ENCODE measurements at places on chromosomes 3 and 15.

DNA sequence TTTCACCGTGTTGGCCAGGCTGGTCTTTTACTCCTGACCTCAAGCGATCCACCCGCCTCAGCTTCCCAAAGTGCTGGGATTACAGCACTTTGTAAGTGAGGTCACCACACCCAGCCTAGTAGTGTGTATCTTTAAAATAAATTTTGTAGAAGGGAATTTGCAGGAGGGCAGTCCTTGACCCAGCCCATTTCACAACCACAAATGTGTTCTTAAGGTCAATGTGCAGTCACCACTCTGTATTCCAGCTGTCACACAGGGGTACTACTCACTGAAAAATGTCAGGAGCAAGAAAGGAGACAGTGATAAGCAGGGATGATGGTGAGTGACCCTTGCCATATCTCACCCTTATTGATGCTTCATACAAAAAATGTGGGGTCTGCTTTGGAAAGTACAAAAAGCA is 98.5 kb downstream of the FRMD5 start:
- DNase-seq, result no peak

GRCh38 chr3:179898024-179898423 is 138.7 kb downstream of the PEX5L start:
- DNase-seq, result no peak

GRCh38 chr3:107796791-107797190 is 274.0 kb downstream of the BBX start:
- no peak for DNase-seq

- no peak for DNase-seq
Measured at GRCh38 chr3:133426721-133427120, 26.9 kb downstream of the BFSP2 start.

- DNase-seq, result no peak
Measured at GRCh38 chr3:149476225-149476624, 1.7 kb downstream of the TM4SF4 start.

- no peak for DNase-seq
Measured at GRCh38 chr15:89408372-89409183, 74.0 kb upstream of the POLG start.

GRCh38 chr3:13711911-13712650 is 163.2 kb downstream of the FBLN2 start:
- no peak for DNase-seq

DNA sequence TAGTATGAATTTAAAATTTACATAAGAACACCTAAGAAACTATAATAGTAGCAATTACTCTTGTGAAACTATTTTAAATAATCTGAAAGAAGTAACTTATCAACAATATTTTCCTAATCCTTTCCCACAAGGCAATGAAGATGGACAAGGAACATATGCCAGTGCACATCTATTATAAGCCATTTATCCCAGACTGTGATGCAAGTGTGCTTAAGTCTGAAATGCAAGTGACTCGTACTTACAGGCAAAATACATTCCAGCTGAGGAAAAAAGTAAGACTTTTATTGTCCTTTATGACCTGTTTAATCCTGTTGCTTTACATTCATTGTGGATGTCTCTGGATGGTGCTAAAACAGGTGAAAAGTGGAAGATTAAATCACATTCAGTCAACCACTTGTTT is 709.4 kb downstream of the ZNF385D start:
- no peak for DNase-seq

DNA sequence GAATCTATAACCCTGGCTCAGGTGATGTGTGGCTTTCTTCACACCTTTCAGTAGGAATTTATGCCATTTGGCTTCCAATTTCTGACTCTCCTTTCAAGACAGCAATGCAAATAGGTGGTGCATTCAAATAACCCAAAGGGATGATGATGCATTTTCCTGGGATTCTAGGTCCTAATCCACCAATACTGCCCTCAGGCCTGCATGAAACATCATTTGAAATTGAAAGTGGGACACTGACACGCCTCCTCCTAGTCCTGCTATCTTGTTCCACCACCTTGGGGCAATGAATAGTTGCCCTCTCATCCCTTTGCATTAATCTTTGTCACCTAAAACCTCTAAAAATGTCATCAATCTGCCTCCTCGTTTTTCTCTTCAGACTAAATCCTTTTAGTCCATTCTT is 198.4 kb upstream of the ST8SIA2 start:
- no peak for DNase-seq

DNA sequence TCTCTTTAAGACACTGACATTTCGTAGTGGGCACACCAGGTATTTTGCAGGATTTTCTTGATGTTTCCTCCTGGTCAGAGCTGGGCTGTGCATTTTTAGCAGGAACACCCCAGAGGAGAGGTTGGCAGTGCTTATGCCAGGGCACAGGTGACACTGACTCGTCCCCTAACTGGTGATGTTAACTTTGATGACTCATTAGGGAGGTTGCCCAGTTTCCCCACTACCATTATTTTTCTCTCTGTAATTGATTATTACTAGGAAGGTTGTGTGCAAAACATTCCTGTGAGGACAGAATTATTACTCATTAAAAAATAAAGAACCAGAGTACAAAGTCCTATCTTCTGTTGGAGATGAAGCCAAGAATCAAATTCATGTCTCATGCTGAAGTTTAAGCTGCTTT is 394.5 kb downstream of the GABRG3 start:
- no peak for DNase-seq

GRCh38 chr15:67094001-67094826 is 28.8 kb downstream of the SMAD3 start:
- no peak for DNase-seq

GRCh38 chr15:91408476-91409076 is 308.5 kb downstream of the SV2B start:
- no peak for DNase-seq

DNA sequence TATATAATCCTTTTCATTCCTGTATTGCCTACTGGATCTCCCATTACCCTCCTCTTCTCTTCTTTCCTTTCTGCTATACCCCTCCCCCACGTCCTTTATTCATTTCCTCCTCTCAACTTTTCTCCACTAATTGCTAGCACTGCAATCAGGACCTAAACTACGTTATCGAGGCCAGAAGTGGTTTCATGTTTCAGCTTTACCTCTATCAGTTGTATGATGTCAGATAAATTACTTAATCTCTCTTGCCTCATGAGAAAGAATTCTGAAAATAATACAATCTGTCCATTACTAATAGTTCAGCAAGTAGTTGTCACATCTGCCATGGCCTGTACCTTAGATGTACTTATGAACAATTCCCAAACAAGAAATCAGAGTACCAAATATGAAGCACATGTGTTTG is 10.6 kb downstream of the POPDC2 start:
- no peak for DNase-seq

- no peak for DNase-seq
Measured at GRCh38 chr15:51312166-51313073, 26.0 kb downstream of the CYP19A1 start.

DNA sequence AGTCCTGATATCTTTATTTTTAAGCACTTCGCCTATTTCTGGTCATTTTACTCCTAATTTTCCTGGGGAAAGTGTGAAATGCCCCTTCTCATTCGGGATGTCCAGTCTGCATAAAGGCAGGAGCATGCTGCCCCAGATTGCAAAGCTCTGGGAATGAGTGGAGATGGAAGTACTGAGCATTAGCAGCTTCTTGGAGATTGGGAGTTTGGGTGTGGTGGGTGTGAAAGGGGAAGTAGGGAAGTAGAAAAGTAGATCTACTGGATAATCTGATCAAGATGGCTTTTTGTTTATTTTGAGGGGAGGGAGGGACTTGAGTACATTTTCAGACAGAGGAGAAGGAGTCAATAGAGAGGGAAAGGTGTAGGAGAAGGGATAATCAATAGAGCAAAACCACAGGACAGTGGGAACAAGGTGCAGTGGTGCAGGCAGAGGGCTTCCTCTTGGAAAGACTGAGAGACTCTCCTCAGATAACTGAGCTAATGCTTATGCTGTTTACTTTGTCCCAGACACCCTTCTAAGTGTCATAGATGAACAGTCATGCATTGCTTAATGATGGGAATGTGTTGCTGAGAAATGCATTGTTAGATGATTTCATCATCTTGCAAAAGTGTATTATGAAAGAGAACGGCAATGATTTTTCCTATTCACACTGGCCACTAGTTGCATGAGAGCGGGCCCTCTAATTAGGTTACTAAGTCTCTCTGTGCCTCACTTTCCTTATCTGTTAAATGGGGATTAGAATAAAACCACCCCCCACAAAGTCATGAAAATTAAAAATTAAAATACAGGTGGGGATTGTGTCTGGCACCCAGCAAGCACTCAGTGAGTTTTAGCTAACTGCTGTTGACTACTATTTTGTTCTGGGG is 45.5 kb downstream of the PHLDB2 start:
- DNase-seq, result no peak

DNA sequence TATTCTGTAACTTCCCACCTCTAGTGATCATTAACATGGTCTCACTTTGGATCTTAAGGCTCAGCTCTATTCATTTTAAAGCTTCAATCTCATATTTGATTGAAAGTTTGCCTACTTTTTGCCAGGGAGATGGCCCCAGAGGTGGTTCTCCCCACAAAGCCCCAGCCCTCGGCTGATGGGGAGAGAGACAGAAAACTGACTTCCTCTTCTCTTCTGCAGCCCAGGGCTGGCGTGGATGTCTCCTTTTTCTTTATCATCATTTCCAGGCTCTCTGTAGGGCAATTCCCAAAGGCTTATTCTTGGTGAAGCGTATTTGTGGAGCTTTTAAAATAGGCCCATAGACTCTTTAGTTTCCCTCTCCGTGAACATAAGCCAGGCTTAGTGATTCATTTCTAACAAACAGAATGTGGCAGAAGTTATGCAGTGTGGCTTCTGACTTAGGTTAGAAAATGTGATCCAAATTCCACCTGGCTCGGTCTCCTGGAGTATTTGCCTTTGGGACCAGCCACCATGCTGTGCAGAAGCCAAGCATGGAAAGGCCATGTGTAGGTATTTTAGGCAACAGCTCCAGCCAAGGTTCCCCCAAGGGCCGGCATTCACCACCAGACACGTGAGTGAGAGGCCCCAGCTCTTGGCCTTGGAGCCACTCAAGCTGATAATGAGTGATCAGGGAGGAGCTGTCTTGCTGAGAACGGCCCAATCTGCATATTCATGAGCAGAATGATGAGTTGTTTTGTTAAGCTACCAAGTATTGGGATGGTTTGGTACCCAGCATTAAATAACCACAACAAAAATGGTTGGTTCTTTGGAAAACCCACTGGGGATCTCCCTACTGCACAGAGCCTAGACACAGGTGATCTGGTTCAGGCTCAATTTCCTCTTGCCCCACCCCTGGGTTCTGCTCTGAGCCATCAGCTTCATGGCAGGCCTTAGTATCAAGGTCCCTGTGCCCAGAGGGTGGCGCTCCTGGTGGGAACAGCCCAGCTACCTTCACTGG is 353.2 kb upstream of the PROK2 start:
- DNase-seq, result no peak

DNA sequence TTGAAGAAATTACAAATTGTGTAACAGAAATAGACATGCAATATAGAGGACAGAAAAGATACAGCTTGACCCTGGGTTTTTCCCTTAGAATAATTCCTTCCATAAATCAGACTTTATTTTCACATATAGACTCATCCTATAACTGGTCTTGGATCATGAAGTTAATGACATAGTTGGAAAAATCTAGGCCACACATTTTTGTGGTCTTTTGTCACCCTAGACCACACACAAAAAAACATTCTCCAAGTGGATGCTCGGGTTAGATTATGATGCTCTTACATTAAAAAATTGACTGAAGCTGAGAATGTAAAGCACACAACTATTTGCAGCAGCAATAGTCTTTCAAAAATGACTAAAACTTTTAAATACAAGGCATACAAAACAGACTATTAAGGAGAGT is 7.5 kb upstream of the PLA2G4D start:
- no peak for DNase-seq

DNA sequence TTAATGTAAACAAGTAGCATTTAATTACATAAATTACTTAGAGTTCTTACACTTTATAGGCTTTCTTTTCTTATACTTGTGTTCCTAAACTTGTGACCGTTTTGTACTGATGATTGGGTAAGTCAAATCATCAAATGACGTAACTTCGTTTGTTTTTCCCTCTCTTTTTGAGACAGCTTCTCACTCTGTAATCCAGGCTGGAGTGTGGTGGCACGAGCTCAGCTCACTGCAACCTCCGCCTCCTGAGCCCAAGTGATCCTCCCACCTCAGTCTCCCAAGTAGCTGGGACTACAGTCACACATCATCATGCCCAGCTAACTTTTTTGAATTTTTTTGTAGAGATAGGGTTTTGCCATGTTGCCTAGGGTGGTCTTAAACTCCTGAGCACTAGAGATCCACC is 226.0 kb downstream of the TCF12 start:
- DNase-seq, result no peak

DNA sequence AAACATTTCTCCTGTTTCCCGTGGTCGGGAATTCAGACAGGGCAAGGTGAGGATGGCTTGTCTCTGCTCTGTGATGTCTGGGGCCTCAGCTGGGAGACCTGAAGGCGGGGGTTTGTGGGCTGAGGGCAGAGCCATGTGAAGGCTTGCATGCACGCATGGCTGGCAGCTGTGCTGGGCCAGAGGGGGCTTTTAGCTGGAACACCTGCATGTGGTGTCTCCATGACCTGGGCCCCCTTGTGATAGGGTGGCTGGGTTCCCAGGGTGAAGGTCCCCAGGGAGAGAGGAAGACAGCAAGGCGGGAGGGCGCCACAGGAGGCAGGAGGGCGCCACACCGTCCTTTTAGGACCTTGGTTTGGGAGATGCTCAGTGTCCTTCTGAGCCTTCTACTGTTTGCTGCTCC is 101.6 kb upstream of the PRR23E start:
- no peak for DNase-seq

- DNase-seq, result no peak
Measured at GRCh38 chr3:124396339-124396950, 333.8 kb upstream of the UMPS start.

Measured in globus pallidus (tissue), 1 donor.